ENCODE measurements at places on chromosomes 7 and 10.

GRCh38 chr7:73435471-73436009 lies 2.0 kb downstream of the FZD9 start:
- no peak for DNase-seq

DNA sequence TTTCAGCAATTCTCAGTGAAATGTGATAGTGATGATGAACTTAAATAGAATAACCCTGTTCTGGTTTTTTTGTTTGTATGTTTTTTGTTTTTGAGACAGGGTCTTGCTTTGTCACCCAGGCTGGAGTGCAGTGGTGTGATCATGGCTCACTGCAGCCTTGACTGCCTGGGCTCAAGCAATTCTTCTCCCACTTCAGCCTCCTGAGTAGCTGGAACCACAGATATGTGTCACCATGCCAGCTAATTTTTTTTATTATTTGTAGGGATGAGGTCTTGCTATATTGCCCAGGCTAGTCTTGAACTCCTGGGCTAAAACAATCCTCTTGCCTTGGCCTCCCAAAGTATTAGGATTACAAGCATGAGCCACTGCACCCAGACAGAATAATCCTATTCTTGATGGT lies 14.3 kb upstream of the COL17A1 start:
- no peak for DNase-seq

DNA sequence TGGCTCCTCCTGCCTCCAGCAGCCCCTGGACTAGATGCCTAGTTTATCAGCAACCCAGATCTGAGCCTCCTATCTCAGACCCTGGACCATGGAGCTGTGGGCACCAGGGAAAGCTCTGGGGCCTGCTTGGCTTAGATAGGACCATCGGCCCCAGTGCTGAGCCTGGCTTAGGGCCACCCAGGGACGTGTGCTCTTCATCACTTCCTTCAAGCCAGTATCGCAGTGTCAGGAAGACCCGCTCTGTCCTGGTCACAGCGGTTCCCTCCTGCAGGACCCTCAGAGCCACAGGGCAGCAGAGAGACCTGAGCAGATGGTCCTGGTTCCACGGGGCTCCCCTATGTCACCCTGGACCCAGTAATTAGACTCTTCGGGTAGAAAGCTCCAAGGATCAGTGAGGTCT lies 105.7 kb upstream of the FAM20C start:
- no peak for DNase-seq

DNA sequence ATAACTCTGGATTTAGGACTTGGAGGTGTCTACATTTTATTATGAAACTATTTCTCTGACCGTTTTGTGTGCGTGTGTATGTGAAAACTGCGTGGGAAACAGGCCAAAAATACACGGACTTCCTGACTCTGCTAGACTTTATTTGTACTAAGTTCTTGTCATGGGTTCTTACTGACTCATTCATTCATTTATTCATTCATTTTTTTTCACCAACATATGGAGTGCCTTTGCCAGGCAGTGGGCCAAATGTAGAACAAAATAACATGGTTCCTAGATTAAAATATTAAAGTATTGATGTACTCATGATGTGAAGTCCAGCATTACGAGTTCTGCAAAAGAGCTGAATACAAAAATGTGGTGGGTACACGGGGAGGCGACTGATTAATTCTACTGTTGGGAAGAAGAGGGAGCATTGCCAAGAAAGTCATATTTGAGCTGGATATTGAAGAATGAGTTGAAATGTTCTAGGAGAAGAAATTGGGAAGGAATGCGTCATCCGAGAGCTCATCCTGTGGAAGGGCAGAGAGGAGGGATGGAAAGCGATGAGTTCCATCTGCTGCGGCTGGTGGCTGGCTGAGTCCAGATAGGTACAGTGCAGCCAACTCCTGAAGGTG lies 24.6 kb downstream of the CACNB2 start:
- DNase-seq: no peak

- no peak for DNase-seq
These were observed 24.0 kb downstream of the WASL start for GRCh38 chr7:123724817-123725253.

- no peak for DNase-seq
These were observed 651 bp downstream of the MYO3A start for GRCh38 chr10:25934621-25935139.

DNA sequence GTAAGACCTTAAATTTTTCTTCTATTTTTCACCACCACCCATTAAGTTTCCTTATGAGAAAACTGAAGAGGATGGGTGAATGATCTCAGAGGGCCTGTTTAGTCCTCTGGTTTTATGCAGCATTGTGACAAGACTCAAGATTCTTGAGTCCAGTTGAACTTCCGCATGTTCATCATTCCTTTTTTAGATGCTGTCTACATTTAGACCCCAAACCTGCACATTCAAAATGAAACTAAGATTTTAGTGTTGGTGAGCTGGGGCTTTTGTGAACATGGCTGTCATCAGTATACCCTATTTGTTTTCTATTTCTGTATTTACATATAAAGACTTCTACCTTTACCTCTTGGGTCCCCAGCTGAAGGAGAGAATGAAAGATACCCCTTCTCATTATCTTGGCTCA lies 31.1 kb downstream of the NET1 start:
- no peak for DNase-seq
